ELR (cell line): ENCODE measurements at places on chromosomes 13 and 19.
A peak's percentile ranks its signal among the peaks of the same experiment; 100 is the strongest.

- no peak for DNase-seq
Observed at GRCh38 chr13:39297664-39298171, 259.5 kb downstream of the NHLRC3 start.

- DNase-seq: no peak
Observed at GRCh38 chr13:76656500-76656899, 229.7 kb downstream of the KCTD12 start.

DNA sequence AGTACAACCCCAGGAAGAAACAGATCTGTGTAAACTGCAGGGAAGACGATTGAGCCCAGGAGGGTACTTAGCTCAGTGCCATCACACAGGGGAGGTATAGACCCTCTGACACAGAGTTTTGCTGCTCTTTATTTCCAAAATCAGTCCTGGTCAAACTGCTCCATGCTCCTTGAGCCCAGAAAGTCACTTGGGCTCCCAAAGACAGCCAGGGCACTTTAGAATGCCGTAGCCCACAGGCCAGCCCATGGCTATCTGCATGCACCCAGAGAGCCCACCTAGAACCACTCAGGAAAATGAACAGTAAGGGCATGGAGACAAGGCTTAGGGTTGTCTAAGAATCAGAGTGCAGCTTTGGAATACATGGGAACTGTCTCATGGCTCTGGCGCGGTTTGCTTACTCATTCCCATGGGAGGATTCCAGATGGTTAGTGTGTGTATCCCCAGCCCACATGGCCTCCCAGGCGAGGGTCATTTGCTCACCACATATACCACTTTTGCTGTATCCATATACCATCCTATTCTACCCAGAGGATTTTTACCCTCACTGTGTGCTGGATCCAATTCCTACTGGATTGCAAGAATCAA, 14.7 kb upstream of the PDCD5 start:
- peak; percentile 72 for DNase-seq

DNA sequence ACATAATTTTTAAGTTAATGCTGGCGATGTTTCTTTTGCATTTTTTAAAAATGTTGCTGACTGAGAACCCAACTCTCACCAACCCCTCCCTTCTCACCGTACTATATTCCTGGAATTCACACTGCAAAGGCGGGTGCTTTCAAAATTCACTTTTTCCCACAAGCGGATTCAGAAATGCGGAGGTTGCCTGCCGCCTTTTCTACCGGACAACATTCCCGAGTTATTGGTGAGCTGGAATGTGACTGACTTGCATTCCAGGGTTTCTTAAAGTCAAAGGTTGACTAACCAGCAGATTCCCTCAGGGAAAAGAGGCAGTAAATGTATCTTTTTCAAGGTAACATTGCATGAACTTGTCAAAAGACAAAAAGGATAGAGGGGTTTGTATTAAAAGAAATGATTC, 113.3 kb downstream of the RAB20 start:
- DNase-seq: peak; percentile 96

DNA sequence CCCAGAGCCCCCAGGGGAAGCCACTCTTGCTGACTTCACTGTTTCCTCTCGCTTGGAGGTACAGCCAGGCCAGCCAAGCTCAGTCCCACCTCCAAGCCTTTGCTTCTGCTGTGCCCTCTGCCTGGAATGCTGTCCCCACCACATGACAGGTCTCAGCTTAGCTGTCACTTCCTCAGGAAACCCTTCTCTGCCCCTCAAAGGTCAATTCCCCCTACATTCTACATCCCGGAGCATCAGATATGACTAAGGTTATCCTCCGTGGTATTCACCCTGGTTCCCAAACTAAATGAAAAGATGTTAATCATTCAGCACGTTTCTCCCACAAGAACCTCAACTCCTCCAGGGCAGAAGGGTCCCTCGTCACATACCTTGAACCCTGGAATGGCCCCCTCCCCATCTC, 53.5 kb downstream of the PTPRS start:
- peak; percentile 41 for DNase-seq

DNA sequence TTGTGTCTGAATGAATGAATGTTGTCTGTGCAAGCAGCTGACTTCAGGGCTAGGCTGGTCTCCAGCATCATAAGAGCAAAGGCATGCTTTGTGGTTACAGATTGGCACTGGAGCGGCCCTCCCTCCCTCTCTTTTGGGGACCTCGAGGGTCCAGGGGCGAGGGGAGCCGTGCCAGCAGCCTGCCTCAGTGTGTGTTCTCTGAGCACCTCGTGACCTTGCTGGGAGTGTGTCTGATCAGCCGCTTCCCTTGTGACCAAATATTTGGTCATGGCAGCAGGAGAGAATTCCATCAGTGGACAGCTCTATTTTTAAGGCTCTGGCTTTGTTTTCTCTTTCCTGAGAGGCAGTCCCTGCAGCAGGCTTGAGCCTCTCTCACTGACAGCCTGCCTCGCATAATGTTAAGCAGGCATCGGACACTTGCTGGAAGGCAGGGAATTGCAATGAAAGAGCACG, 329.7 kb downstream of the UQCRFS1 start:
- no peak for DNase-seq

DNA sequence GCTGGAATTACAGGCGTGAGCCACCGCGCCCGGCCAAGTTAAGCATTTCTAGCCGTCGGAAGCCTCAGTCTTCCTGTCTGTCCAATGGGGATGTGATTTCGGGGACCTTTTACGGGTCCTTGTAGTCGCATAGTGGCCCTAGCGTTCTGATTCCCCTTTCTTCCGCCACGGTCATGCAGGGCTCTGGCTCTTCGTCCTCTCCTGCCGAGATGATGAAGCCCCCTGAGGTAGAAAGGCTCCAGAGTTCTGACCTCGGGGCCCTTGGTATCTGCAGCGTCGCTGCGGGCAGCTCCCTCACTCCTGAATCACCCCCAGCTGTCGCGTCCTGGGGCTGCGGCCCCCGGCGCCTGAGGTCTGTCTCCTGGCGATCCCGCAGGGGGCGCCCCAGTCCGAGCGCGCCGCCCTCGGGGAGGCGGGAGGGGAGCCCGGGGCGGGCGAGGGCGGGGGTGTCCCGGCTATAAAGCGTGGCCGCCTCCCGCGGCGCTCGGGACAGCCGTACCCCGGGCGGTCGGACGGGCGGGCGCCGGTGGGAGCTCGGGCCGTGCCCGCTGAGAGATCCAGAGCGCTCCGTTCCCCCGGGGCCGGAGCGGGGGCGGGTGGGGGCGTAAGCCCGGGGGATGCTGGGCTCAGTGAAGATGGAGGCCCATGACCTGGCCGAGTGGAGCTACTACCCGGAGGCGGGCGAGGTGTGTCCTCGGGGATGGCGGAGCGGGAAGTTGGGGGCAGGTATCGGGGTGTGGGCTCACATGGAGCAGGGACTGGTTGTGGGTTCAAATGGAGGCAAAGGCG, at the start of gene FOXA3:
TSS of gene FOXA3 (plus strand) at position 487 of the 789 bp plus-strand sequence. CDS start at position 618, 131 bp downstream.
- DNase-seq: peak; percentile 62

- DNase-seq: no peak
Observed at GRCh38 chr19:15321739-15322138, 10.6 kb downstream of the BRD4 start.

DNA sequence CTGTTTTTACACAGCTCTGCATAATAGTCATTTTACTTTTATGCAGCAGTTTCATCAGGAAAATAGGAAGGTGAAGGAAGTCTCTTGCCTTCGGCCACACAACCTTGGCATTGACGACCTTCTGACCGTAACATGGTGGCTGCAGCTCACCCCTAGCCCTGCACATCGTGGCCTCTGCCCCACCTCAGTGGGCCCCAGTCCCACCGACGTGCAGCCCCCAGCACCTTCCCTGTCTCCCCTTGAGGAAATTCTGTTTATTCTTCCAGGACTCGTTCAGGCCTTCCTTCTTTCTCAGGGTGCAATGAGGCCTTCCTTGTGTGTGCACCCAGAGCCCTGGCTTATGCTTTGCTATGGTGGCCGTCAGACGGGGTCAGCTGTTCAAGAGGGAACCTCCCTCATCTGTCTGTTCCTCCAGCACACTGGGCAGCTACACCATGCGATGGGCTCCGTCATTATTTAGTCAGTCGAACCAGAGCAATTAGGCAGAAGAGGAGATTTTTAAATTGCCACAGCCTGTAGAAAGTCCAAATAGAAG, 33.3 kb downstream of the TMEM255B start:
- no peak for DNase-seq

DNA sequence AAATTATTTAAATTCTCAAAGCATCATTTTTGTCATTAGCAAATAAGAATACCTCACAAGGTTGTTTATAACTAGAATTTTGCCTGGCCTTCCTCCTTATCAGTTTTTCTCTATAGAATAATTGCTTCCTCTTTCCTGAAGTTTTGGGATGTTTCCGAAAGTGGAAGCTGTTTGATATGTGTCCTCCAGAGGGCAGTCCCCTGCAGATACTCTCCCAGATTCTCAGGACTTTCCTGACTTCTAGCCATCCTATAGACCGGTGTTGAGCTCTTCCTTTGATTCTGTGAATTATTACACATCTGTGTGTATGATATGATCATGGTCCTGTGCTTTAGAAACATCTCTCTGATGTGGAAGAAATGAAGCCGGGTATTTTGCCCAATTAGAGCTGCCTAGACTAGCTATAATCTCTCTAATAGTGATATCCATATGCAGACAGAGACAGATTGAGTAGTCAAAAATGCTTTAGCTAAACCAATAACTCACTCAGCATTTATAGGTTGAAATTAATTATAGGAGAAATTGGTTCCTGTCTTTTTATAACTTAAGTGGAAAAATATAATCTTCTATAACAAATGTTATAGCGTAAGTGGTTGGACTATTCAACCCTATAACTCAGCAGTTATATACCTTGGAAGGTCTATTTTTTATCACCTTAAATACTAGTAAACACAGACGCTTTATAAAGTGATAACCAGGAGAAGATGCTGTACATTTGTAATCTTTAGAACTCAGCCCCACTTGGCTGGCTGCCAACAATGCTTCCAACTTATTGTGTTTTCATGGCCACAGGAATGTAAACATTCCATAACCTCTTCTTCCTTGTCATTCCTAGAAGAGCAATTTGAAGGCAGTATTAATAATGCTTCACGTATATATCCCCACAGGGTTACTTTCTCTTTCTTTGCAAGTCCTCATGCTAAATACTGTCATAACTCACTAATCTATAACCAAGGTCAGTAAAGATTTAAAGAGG, 201.0 kb upstream of the RXFP2 start:
- DNase-seq: peak; percentile 80

- DNase-seq: peak; percentile 13
Observed at GRCh38 chr13:30181888-30182651, 125.3 kb downstream of the KATNAL1 start.

DNA sequence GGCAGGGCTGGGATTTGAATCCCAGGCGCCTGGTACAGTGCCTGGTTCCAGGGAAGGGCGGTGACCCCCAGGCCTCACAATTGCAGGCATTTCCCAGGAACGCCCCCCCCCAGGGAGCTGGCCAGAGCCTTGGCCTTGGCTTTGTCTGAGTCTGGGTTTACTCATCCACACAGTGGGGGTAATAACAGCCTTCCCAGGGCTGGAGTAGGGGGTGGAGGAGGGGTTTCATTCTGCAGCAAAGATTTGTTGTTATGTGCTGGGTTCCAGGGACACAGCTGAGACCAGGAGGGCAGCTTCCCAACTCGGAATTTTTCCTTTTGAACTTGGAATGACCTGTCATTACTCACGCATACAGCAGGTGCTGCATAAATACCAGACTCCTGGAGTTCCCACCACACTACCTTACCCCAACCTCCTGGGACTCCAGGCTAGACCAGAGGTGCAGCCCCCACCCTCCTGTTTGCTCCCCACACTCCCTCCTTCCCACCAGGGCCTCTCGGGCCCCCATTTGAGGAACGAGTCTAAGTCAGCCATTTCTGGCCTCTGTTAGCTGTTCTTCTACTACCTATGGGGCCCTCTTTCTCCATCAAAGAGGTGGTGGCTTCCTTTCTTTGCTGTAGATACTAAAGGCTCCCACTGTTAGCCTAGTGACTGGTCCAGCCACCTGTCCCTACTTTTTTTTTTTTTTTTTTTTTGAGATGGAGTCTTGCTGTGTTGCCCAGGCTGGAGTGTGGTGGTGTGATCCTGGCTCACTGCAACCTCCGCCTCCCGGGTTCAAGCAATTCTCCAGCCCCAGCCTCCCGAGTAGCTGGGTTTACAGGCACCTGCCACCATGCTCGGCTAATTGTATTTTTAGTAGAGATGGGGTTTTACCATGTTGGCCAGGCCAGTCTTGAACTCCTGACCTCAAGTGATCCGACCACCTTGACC, 1.6 kb upstream of the ADAMTS10 start:
- peak; percentile 34 for DNase-seq

- DNase-seq: peak; percentile 55
Observed at GRCh38 chr19:10961073-10961860, 437 bp downstream of the SMARCA4 start.

GRCh38 chr13:34594507-34594906, 347.6 kb upstream of the NBEA start:
- no peak for DNase-seq

GRCh38 chr13:110388108-110388943, 81.2 kb downstream of the COL4A2 start:
- DNase-seq: peak; percentile 67

DNA sequence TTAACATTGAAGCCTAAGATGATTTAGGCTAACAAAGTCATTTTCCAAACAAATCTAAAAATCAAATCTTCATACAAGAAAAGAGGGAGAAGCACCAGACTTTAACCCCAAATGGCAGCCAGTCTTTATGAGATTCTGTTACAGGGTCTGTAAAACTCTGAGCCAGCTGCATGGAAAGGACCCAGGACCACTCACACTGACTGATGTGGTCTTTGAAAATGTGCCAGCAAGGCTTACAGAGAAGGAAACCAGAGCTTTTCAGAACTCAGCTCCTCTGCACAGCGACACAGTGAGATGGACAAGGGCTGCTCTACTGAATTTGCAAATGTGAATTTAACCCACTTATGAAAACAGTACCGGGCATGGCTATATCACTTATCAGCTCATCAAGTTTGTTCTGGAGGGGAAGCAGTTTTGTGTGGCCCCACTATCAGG, 98.8 kb upstream of the SERP2 start:
- peak; percentile 30 for DNase-seq

- no peak for DNase-seq
Observed at GRCh38 chr13:111533900-111534683, 213.7 kb downstream of the TEX29 start.

DNA sequence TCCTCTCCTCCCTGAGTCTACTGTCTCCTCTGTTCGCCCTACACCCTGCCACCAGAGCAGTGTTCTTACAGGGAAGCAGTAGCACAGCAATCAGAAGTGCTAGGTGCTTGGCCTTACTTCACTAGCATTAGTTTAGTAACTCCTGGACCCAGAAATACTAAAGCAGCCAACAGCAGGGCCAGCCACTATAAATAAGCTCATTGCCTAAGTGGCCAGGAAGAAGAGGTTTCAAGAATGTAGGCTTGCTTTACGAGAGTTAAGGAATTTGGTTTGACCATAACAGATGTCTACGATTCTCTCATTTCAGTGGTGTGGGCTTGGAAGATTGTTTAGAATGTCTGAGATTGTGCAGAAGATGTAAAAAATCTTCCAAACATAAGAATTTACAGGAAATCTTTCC, 103.3 kb downstream of the ZAR1L start:
- DNase-seq: peak; percentile 51

GRCh38 chr13:106472621-106473020, 62.8 kb downstream of the EFNB2 start:
- DNase-seq: peak; percentile 9

- DNase-seq: no peak
Observed at GRCh38 chr13:79384022-79384610, 21.9 kb downstream of the RBM26 start.
